Body of pancreas (tissue), 4 donors: ENCODE measurements at places on chromosomes 6 and 20.

GRCh38 chr20:63530788-63531160, 6.4 kb downstream of the PTK6 start:
- DNase-seq = no peak
- H3K27me3 ChIP-seq = no peaks in the 10 kb centered on the region
- H3K4me3 ChIP-seq = no peak overlapping the region
- no peak overlapping the region for H3K27ac ChIP-seq
- H3K36me3 ChIP-seq = no peaks in the 10 kb centered on the region
- peaks cover 11% of the 10 kb centered on the region for H3K4me1 ChIP-seq

GRCh38 chr6:156634951-156635371, 142.2 kb upstream of the ARID1B start:
- H3K4me3 ChIP-seq = no peak overlapping the region
- no peak overlapping the region for H3K27ac ChIP-seq
- H3K27me3 ChIP-seq = no peaks in the 10 kb centered on the region
- H3K4me1 ChIP-seq = peaks cover 14% of the 10 kb centered on the region
- H3K36me3 ChIP-seq = no peaks in the 10 kb centered on the region
- no peak for DNase-seq

GRCh38 chr6:170049641-170050561, 241.0 kb downstream of the DLL1 start:
- peak; percentile 78 for DNase-seq
- no peak overlapping the region for H3K4me3 ChIP-seq
- H3K36me3 ChIP-seq = no peaks in the 10 kb centered on the region
- H3K4me1 ChIP-seq = no peaks in the 10 kb centered on the region
- H3K27ac ChIP-seq = peak overlapping the region; percentile 56

DNA sequence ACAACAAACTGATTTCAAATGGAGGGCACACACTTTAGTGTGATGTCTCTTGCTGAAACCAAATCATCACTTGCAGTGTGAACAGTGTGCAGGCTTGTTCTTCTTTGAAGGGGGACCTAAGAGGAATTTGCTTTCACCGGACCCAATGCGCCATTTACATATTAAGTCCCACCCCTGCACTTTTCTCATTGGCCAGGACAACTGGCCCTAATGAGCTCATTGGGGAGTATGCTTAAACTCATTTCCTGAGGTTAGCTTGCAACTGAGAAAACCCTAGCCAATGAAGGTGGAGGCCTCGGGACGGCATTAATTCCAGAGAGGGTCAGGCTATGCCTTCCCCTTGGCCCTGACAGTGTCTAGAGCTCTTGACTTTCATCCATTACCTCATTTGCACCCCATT, 58.7 kb downstream of the VEGFA start:
- H3K27me3 ChIP-seq = no peaks in the 10 kb centered on the region
- no peak overlapping the region for H3K4me3 ChIP-seq
- no peaks in the 10 kb centered on the region for H3K36me3 ChIP-seq
- peaks cover 72% of the 10 kb centered on the region for H3K4me1 ChIP-seq
- no peak overlapping the region for H3K27ac ChIP-seq
- DNase-seq = no peak

DNA sequence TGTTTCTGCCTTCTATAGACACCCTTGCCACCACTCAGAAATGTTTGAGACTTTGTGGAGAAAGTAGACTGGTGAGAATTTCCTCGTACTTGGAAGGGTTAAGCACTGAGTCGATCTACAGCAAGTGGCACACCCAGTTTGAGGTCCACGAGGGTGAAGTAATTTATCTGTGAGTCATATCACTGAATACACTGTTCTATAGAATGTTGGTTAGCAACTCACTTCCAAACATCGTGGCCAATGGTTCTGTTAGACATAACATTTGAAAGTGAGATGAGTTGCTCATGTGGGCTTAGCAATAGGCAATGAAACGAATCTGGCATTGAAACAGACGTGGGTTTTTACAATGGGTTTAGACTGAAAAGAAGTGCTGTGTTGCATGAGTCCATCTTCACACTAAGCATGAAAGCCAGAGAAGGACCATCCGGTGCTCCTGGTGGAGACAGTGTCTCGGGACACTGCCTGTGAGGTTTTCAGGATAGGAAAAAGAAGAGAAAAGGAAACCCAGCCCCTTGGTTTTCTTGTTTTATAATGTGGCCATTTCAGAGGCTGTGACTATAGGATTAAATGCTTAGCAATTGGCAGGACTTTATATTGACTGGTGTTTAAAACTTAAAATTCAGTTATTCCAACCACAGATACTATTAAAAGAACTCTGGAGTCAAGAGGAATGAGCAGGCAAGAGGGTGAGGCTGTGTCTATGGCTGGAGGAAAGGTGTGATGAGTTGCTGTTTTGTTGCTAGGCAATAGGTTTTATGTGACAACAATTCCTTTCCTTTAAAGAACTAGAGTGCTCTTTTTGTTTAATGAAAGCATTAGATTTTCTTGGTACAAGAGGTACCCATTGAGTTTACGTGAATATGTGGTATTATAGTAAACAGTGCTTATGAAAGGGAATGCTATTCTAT, 31.0 kb upstream of the EZR start:
- no peaks in the 10 kb centered on the region for H3K36me3 ChIP-seq
- peak overlapping the region; percentile 55 for H3K27ac ChIP-seq
- peaks cover 53% of the 10 kb centered on the region for H3K4me1 ChIP-seq
- no peak for DNase-seq

DNA sequence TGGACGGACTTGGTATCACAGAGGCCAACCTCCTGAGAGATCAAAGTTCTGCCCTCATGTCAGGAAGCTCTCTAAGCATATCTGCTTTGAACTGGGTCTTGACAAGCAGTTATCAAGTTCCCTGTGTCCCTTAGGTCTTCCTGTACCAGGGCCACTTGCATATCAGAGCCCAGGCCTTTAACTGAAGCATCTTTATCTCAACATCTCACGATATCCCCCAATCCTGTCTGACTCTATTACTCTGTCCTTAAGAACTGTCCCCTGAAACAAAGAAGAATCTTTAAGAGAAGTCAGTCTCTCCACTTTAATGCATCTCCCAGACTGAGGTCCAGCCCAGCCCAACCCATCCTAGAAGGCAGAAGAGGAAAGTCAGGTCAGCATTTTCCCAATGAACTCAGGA, 8.2 kb downstream of the MAS1L start:
- H3K4me1 ChIP-seq = no peaks in the 10 kb centered on the region
- H3K27ac ChIP-seq = no peak overlapping the region
- no peaks in the 10 kb centered on the region for H3K36me3 ChIP-seq
- H3K4me3 ChIP-seq = no peak overlapping the region
- DNase-seq = no peak
- no peaks in the 10 kb centered on the region for H3K27me3 ChIP-seq

GRCh38 chr20:41969656-41970055, 351.5 kb upstream of the CHD6 start:
- no peaks in the 10 kb centered on the region for H3K36me3 ChIP-seq
- no peak overlapping the region for H3K4me3 ChIP-seq
- DNase-seq = no peak
- H3K4me1 ChIP-seq = no peaks in the 10 kb centered on the region
- H3K27me3 ChIP-seq = no peaks in the 10 kb centered on the region

GRCh38 chr6:166499350-166500163, 86.9 kb downstream of the RAMACL start:
- no peak overlapping the region for H3K4me3 ChIP-seq
- no peaks in the 10 kb centered on the region for H3K27me3 ChIP-seq
- H3K4me1 ChIP-seq = no peaks in the 10 kb centered on the region
- H3K36me3 ChIP-seq = no peaks in the 10 kb centered on the region
- H3K27ac ChIP-seq = no peak overlapping the region
- DNase-seq = no peak

- H3K27ac ChIP-seq = no peak overlapping the region
- H3K4me3 ChIP-seq = no peak overlapping the region
- no peaks in the 10 kb centered on the region for H3K4me1 ChIP-seq
These were observed 932.1 kb downstream of the EYS start for GRCh38 chr6:64774881-64775280.

GRCh38 chr20:25213566-25214425, 18.3 kb downstream of the ENTPD6 start:
- no peak overlapping the region for H3K27ac ChIP-seq
- H3K4me1 ChIP-seq = no peaks in the 10 kb centered on the region
- H3K27me3 ChIP-seq = no peaks in the 10 kb centered on the region

DNA sequence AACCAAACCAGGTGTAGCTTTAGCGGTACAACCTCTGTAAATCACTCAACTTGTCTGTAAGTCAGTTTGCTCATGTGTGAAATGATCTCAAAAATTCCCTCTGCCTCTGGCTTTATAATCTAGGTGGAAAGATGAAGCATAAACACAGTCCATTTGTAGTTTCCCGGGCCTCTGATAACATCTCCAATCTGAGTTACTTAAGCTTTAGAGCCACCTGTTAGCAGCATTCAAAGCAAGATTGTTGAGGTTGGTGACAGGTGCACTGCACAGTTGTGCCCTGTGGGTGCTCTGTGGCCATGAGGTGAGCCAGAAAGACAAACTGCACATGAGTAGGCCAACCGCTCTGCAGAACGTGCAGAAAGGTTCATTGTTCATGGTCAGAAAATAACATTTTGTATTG, 53.7 kb downstream of the MOCS1 start:
- peaks cover 10% of the 10 kb centered on the region for H3K4me1 ChIP-seq
- no peak overlapping the region for H3K4me3 ChIP-seq
- H3K36me3 ChIP-seq = no peaks in the 10 kb centered on the region
- no peak for DNase-seq
- H3K27me3 ChIP-seq = no peaks in the 10 kb centered on the region

DNA sequence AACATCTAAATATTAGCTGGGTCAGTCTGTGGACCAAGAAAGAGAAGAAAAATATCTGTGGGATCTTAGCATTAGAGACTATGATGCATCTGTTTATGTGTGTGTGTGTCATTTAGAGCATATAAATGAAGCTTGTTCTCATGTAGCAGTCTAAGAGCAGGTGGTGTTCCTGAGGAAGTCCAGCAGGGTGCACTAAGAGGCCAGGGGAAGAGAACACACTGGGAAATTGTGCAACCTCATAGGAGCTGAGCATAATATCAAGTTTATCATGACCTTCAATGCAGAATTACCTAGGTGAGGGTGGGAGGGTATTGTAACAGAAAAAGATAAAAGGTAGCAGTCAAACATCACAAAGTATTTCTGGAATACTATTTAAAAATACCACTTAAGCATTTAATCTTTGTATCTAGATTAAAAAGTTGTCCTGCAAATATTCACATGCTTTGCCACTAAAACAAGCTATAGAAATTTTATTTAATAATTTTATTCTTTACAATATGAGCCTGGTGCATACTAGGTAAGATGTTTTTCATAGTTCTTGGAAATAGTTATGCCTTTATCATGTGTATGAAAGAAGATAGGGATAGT, 80.5 kb downstream of the SMPDL3A start:
- no peaks in the 10 kb centered on the region for H3K36me3 ChIP-seq
- H3K27ac ChIP-seq = no peak overlapping the region
- DNase-seq = peak; percentile 40
- H3K4me1 ChIP-seq = no peaks in the 10 kb centered on the region
- H3K4me3 ChIP-seq = no peak overlapping the region

GRCh38 chr6:145096846-145097245, 638.5 kb downstream of the EPM2A start:
- H3K27me3 ChIP-seq = no peaks in the 10 kb centered on the region
- H3K27ac ChIP-seq = no peak overlapping the region
- H3K36me3 ChIP-seq = no peaks in the 10 kb centered on the region
- no peaks in the 10 kb centered on the region for H3K4me1 ChIP-seq
- no peak overlapping the region for H3K4me3 ChIP-seq

- H3K36me3 ChIP-seq = no peaks in the 10 kb centered on the region
- H3K27me3 ChIP-seq = no peaks in the 10 kb centered on the region
- H3K4me3 ChIP-seq = no peak overlapping the region
- H3K4me1 ChIP-seq = peaks cover 18% of the 10 kb centered on the region
- H3K27ac ChIP-seq = no peak overlapping the region
These were observed 71.3 kb downstream of the AKAP12 start for GRCh38 chr6:151310852-151311767.

DNA sequence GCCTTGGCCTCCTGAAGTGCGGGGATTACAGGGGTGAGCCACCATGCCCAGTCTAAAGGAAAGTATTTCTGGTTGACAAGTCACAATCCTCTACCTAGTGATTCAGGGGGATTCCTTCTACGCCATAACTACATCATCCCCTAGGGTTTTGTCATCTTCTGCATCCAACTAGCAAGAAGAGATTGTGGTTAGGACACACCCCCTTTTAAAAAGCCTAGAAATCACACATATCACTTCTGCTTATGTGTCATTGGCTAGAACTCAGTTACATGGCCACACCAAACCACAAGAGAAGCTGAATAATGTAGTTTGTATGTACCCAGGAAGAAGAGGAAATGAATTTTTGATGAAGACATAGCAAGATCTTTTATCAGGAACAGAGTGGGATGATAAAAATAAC, 14.7 kb upstream of the CHD6 start:
- no peaks in the 10 kb centered on the region for H3K4me1 ChIP-seq
- H3K27ac ChIP-seq = no peak overlapping the region
- no peak for DNase-seq
- no peaks in the 10 kb centered on the region for H3K36me3 ChIP-seq
- no peak overlapping the region for H3K4me3 ChIP-seq
- H3K27me3 ChIP-seq = no peaks in the 10 kb centered on the region

GRCh38 chr20:9119776-9120175, 50.9 kb downstream of the PLCB4 start:
- H3K4me1 ChIP-seq = no peaks in the 10 kb centered on the region
- H3K4me3 ChIP-seq = no peak overlapping the region
- DNase-seq = peak; percentile 28
- no peak overlapping the region for H3K27ac ChIP-seq

DNA sequence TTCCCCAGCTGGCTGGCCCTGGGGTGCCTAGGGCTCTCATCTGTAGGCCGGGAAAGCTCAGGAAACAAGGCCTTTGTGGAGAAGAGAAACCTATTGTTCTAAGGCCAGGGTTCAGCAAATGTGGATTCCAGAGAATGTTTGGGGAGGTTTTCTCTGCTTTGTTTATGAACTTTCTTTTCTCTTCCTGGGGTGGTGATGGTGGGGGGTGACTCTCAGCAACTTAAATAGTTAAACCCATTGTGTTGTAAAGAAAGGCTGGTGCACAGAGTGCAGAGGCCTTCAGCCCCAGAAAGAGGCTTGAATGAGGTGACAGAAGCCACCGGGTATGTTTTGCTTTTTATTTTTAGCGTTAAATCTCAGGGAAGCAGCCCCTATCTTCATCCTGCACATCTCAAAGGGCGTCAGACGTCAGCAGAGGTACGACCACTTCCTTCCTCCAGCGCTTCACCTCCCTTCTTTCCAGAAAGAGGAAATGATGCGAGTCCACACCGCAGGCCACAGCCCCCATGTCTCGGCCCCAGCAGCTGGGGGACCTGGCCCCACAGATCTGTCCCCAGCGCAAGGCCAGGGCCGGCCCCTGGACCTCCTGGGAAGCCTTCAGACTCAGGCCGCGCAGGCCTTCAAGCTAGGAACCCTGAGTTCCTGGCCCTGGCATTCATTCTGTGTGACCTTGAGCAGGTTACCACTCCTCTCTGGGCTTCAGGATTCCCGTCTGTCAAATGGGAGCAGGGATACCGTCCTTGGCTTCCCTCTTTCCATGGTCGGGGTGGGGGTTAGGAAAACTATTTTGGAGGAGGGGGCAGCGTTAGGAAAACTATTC, 605 bp upstream of the PPP1R16B start:
- H3K27me3 ChIP-seq = no peaks in the 10 kb centered on the region
- no peaks in the 10 kb centered on the region for H3K36me3 ChIP-seq
- H3K4me3 ChIP-seq = no peak overlapping the region
